ENCODE measurements at places on chromosomes 6 and 20.

- no peak for DNase-seq
These were observed 137.9 kb upstream of the EDN1 start for GRCh38 chr6:12152023-12152970.

- DNase-seq, result no peak
These were observed 233.2 kb downstream of the ARHGAP18 start for GRCh38 chr6:129476810-129477209.

GRCh38 chr6:14635195-14635594 is 517.6 kb downstream of the CD83 start:
- no peak for DNase-seq

- DNase-seq, result no peak
These were observed 16.2 kb upstream of the SNX9 start for GRCh38 chr6:157806856-157807215.

DNA sequence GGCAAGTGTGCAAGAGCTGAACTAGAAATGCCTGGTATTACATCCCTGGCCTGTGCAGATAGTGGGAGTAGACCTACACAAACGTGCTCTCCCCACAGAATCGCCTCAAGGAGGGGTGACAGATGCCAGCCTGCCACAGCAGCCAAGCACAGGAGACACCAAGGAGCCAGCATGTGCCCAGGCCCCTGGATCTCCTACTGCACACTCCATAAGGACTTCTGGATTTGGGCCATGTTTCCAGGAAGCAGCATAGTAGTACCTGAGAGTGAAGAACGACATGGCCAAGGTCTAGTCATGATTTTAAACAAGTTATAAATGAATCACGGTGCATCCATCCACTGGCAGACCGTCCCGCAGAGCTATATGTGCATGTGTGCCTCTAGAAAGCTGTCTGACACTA is 232.2 kb downstream of the SYNDIG1 start:
- no peak for DNase-seq

DNA sequence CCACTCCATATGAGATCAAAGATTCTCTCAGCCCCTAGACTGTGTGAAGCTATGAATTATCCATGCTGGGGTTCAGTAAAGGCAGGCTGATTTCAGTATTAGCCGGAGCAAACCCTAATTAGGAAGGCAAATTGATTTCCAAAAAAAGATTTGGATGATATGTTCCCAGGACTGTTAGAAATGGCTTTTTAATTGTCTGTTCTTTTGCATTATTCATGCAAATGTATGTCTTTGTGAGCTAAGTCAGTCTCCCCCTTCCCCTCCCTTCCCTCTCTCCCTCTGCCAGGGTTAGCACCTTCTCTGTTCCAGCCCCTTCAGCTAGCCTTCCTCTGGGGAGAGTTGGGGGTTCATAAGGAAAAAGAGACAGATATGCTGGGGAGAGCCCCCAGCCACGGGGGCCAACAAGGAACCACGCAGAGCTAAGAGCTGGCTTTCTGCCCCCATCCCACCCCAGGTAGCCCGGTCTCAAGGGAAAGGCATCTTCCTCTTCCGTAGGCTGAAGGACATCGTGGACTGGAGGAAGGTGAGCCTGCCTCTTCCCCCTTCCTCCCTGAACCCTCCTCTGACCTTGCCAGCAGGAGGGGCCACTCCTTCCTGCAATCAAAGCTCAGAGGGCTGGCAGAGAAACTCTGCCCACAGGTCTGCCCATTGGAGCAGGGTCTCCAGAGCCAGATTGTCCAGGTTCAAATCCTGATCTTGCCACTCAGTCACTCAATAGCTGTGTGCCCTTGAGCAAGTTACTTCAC is 32.3 kb downstream of the PDRG1 start:
- DNase-seq, result no peak

DNA sequence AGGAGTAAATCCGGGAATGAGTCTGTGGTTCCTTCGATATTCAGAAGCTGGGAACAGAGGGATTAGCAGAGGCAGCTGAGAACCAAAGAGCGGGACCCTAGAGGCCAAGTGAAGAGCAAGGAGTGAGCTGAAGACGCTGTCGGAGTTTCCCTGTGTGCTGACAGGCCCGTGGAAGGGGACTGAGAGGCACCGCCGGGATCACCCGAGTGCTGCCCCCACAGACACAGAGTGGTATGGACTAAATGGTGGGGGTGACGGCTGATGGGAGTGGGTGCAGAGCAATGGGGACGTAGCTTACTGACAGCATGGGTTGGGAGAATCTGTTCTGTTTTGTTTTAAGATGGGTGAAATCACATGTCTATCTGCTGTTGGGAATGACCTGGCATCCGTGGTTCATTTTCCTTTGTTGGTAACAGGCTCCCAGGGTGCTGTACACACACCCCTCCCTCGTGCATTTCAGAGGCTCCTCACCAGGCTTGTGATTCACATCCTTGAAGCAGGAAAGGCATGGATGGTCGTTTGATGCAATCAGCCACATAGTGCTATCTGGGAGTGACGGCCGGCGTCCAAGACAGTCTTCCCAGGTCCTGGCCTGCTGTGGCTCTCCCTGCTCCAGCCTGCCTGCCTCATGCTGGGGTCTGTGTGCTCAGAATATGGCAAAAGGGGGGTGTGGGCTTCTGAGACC is 97.4 kb downstream of the THBS2 start:
- no peak for DNase-seq
